ENCODE measurements at places on chromosomes 5 and 9. TPM values are rescaled to one million over a fixed set of nuclear protein-coding genes. Genes with fewer than 3 reads are reported as not detected.
A peak's percentile ranks its signal among the peaks of the same experiment; 100 is the strongest.

BTNL8 gene
- not detected for total RNA-seq

CDO1 gene
- total RNA-seq, result 17.3 TPM

SLC4A9 gene
- total RNA-seq, result not detected

ARSB gene
- total RNA-seq, result 10.6 TPM

DDX4 gene
- total RNA-seq, result not detected

CTNND2 gene
- 2.3 TPM for total RNA-seq

- H3K4me1 ChIP-seq, result peaks cover 8% of the 10 kb centered on the region
- H3K27me3 ChIP-seq, result no peaks in the 10 kb centered on the region
- DNase-seq, result no peak
- H3K36me3 ChIP-seq, result no peaks in the 10 kb centered on the region
Observed at GRCh38 chr5:57442080-57442839, 40.4 kb downstream of the ACTBL2 start.

DNA sequence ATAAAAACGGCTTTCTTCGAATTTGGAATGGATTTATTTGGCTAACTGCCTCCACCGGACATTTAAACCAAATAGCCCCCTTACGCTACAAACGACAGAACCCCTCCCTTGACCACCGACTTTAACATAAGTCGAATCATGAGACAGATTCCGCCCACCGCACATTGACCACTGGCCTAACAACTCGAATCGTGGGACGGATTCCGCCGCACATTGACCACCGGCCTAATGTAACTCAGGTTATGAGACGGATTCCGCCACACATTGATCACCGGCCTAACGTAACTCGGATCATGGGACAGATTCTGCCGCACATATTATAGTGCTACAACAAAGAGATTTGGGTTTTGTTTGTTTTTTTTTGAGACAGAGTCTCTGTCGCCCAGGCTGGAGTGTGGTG, 2.7 kb upstream of the LCN9 start:
- no peaks in the 10 kb centered on the region for H3K36me3 ChIP-seq
- DNase-seq, result no peak
- H3K4me1 ChIP-seq, result peaks cover 6% of the 10 kb centered on the region
- no peak overlapping the region for H3K27ac ChIP-seq
- H3K4me3 ChIP-seq, result no peak overlapping the region
- H3K27me3 ChIP-seq, result no peaks in the 10 kb centered on the region

DNA sequence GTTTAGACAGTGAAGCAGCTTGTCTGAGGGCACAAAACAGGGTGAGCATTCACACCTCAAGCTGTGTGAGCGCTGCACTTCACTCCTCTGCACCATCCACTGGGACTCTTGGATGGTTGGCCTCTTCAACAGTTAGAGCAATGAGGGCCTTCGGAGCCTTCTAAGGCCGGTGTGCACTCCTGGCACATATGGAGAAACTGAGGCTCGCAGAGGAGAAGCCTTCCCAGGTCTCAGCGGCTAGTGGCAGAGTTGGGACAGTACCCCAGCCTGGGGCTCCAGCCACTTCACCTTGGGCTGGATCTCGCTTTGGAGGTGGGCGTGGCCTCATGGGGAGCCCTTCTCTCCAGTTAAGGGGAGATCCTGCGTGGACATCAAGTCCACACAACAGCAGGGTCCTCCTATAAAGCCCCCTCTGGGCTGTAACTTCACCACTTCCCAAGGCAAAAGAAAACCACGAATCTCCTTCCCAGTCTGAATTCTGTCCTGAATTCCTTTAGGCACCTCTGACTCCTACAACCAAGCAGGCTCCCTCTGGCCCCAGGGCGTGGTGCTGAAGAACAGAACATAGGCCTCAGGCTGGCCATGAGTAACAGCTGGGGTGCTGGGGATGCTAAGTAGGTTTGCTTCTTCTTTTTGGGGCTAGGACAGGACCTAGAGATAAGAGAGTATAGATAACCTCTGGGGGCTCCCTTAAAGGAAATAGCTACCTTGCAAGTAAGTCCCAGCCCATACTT, 30.5 kb upstream of the CSF1R start:
- no peaks in the 10 kb centered on the region for H3K27me3 ChIP-seq
- DNase-seq, result no peak
- H3K27ac ChIP-seq, result no peak overlapping the region

DNA sequence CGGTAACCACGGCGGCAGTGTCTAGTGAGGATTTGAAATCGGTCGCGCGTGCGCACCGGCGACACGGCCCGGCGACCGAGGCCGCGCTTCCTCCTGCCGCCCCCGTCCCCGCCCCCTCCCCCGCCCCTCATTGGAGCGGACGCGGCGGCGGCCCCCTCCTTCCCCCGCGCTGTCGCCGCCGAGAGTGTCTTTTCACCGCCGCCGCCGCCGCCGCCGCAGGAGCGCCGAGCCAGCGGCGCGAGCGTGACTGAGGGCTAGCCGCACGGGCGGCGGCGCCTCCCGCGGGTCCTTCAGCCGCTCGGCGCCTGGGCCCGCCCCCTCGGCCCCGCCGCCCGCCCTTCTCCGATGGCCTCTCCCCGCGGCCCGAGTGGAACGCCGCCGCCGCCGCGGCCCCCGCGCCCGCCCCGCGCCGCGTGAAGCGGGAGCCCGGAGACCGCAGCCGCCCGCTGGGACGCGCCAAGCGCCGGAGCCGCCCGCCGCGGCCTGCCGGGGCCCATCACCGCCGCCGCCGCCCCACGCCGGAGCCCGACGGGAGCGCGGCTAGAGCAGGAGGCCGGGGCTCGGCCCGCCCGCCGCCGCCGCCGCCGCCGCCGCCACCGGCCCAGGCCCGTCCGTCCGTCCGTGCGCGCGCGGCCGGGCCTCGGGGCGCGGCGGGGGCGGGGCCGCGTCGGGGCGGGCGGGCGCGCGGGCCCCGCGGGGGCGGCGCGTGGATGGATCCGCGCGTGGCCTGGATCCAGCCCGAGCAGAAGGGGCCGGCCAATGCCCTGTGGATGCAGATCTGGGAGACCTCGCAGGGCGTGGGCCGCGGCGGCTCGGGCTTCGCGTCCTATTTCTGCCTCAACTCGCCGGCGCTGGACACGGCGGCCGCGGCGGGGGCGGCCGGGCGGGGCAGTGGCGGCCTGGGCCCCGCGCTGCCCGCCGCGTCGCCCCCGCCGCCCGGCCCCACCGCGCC, at the start of gene TENT4A:
TENT4A (plus strand) TSS at position 159 of the 952 bp plus-strand sequence; CDS start at position 711, 552 bp downstream.
- H3K36me3 ChIP-seq, result no peaks in the 10 kb centered on the region
- H3K4me1 ChIP-seq, result peaks cover 27% of the 10 kb centered on the region
- H3K27ac ChIP-seq, result peak within 1 kb of the TSS; percentile 85
- peak within 1 kb of the TSS; percentile 72 for H3K4me3 ChIP-seq

- peaks cover 5% of the 10 kb centered on the region for H3K4me1 ChIP-seq
- H3K4me3 ChIP-seq, result no peak overlapping the region
- no peaks in the 10 kb centered on the region for H3K27me3 ChIP-seq
- no peaks in the 10 kb centered on the region for H3K36me3 ChIP-seq
- no peak overlapping the region for H3K27ac ChIP-seq
- no peak for DNase-seq
Observed at GRCh38 chr5:305459-305858, 16.1 kb upstream of the AHRR start.

DNA sequence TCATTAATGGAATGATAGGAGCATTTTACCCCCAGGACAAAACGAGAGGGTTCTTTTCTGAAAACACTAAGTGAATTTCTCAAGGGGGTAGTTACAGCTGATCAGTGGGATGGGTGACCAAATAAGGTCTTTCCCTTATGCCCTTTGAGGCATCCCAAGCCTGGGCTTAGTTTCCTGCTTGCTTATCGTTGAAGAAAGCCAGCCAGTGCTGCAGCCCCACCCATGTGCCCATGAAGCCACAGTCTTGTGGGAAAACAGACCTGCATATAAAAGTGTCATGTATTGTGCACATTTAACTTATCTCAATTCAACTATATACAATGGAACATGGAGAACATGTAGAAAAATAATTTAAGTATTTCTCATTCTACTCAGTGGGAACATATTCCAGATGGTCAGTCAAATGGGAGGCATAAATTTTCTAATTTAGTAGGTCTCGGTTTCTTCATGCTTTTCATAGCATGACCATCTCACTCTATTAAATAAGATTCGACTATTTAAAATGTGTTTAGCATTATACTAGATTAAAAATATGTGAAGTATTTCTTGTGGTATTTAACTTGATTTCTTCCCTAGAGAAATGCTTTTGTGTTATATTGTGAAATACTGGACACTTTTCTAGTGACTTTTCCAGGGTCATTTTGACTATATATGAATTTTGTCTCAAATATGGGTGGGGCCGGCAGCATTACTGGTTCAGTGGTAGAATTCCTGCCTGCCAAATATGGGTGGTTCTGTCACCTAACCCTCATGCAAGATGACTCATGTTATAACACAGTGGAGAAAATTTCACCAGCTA, 189.7 kb upstream of the SGCD start:
- no peaks in the 10 kb centered on the region for H3K27me3 ChIP-seq
- H3K27ac ChIP-seq, result no peak overlapping the region
- H3K36me3 ChIP-seq, result no peaks in the 10 kb centered on the region
- H3K4me1 ChIP-seq, result no peaks in the 10 kb centered on the region
- no peak for DNase-seq

GRCh38 chr5:147404706-147405105, 105.2 kb downstream of the DPYSL3 start:
- H3K27ac ChIP-seq, result peak overlapping the region; percentile 79
- peaks cover 4% of the 10 kb centered on the region for H3K36me3 ChIP-seq
- no peaks in the 10 kb centered on the region for H3K27me3 ChIP-seq
- peaks cover 25% of the 10 kb centered on the region for H3K4me1 ChIP-seq

DNA sequence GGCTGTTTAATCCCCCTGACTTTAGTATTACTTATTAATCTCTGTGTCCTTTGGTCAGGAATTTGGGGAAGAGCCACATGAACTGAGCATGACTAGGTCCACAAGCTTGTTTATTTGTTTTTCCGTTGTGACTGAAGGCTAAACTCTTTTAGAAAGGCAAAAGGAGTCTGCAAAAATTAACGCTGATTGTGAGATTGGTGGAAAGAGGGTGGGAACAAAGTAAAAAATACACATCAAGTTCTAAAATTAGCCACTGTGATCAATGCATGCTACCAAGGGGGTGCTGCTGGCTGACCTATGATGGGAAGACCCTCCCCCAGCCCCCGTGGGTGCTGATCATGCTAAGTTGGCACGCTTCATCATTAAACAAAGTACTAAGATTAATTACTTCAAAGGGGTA, 356.8 kb downstream of the ADGRV1 start:
- H3K4me3 ChIP-seq, result no peak overlapping the region
- H3K36me3 ChIP-seq, result no peaks in the 10 kb centered on the region
- no peaks in the 10 kb centered on the region for H3K4me1 ChIP-seq
- DNase-seq, result no peak
- no peaks in the 10 kb centered on the region for H3K27me3 ChIP-seq
- H3K27ac ChIP-seq, result no peak overlapping the region

- DNase-seq, result peak; percentile 52
- no peak overlapping the region for H3K4me3 ChIP-seq
- H3K36me3 ChIP-seq, result no peaks in the 10 kb centered on the region
- H3K27me3 ChIP-seq, result no peaks in the 10 kb centered on the region
- H3K27ac ChIP-seq, result no peak overlapping the region
Observed at GRCh38 chr9:123349691-123350480, 6.1 kb upstream of the CRB2 start.

- no peak overlapping the region for H3K27ac ChIP-seq
- H3K27me3 ChIP-seq, result no peaks in the 10 kb centered on the region
- no peaks in the 10 kb centered on the region for H3K4me1 ChIP-seq
- no peaks in the 10 kb centered on the region for H3K36me3 ChIP-seq
- H3K4me3 ChIP-seq, result no peak overlapping the region
Observed at GRCh38 chr5:174699131-174699530, 25.3 kb upstream of the MSX2 start.

DNA sequence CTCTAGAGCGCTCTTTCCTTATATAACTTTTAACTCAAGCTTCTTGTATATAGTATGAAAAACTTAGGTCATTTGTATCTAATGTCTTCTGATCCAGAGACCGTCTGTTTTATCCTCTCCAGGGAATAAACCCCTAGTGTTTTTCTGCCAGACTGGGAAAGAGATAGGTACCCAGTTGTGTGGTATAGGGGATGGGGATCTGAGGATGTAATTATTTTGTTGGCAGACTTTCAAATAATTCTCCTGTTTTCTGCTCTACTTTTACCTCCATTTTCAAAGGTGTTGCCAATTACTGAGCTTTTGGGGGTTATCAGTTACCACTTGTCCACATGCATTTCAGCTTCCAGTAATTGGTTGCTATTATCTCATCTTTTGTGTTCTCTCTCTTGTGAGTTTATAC, 17.9 kb downstream of the CCDC171 start:
- H3K27me3 ChIP-seq, result peaks cover 3% of the 10 kb centered on the region
- no peaks in the 10 kb centered on the region for H3K36me3 ChIP-seq
- H3K4me1 ChIP-seq, result no peaks in the 10 kb centered on the region

DNA sequence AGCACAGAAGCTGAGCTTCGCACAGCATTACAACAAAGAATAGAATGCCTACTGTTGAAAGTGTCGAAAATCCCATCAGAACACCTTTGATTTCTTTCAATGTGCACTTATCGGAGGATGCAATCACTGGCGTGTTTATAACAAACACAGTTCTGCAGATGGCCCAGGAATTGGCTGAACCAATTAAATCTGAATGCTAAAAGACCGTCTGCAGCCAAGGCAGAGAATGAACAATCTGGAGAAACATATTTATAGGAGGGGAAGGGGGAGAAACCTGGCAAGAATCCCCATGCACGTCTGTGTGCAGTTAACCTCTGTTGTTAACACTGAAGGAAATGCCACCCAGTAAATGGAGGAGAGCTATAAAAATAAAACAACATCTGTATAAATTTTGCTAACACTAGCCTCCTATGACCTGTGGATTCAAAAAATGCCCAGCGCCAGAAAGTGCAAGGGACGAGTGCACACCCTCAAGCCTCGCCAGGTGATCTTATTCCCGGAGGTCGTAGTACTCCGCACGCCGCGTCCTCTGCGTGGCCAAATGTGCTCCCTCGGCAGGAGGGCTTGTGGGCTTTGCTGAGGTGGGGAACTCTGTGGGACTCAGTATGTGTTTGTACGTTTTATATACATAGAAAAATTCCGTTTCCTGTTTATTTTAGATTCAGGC, 56.8 kb downstream of the PTCH1 start:
- DNase-seq, result no peak
- H3K4me3 ChIP-seq, result no peak overlapping the region
- H3K36me3 ChIP-seq, result no peaks in the 10 kb centered on the region
- peaks cover 9% of the 10 kb centered on the region for H3K4me1 ChIP-seq

- H3K27ac ChIP-seq, result peak overlapping the region; percentile 50
- no peaks in the 10 kb centered on the region for H3K36me3 ChIP-seq
- DNase-seq, result no peak
- no peaks in the 10 kb centered on the region for H3K27me3 ChIP-seq
Observed at GRCh38 chr5:147418613-147419012, 91.3 kb downstream of the DPYSL3 start.
